ENCODE measurements at places on chromosomes 1 and 21.

GRCh38 chr1:45266151-45266801, 59.9 kb upstream of the ZSWIM5 start:
- no peak for DNase-seq

DNA sequence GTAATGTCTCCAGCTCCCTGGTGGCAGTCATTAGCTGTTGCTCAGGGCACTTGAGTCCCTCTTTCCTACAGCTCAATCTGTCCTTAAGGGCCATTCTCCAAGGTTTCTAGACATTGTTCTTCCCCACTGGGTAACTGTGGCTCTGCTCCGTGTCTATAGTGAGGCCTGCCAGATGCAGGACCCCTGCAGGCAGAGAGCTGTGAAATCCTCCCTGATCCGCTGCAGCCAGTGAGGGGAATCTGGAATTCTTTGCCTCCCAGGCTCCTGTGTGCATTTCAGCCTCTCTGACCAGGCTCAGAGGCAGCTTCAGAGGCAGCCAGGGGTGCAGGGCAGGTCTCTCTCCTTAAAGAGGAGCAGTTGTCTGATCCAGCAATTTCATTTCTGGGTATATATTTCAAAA, 14.4 kb upstream of the IGSF21 start:
- DNase-seq = no peak

GRCh38 chr1:18794051-18794450, 65.4 kb downstream of the TAS1R2 start:
- DNase-seq = no peak

GRCh38 chr1:2383576-2383975, 7.8 kb downstream of the MORN1 start:
- DNase-seq = no peak

Measured in mesothelial cell of epicardium (in vitro differentiated cells).